ENCODE measurements at places on chromosomes 12 and 14.

DNA sequence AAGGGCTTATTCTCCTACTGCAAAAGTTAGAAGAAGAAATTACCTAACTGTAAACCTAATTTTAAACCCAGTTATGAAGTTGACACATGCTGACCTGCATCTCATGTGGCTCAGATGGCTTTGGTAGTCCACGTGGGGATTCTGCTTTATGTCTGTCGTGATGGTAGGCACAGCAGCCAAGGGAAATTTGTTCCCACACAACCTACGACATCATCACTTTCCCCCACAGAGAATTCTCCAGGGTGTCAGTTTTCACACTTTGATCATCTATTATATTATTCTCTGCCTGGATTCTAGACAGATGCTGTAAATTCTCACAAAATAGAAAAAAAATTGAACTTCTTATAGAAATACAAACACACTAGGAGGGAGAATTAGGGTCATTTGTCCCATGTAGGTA, 70.6 kb downstream of the PTHLH start:
- DNase-seq: no peak

DNA sequence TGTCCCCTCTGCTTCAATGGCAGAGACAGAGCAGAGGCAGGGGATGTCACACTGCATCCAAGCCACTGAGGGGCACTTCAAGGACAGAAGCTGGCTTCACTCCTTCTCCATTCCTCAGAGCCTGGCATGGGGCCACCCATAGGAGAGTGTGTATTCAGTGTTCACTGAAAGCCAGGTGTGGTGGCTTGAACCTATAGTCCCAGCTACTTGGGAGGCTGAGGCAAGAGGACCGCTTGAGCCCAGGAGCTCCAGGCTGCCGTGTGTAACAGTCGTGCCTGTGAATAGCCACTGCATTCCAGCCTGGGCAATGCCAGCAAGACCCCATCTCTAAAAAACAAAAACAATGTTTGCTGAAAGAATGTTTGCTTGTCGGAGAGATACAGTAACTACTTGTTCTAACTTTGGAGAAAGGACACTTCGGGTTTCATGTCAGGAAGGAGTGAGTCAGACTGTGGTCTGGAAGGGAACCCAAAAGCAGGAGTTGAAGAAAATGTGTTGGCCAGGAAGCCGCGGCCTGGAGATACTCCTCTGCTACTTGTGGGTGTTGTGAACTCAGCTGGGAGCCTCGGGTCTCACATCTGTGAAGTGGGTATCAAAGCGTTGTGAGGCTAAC, 43.4 kb downstream of the ELK3 start:
- DNase-seq: peak; percentile 67

DNA sequence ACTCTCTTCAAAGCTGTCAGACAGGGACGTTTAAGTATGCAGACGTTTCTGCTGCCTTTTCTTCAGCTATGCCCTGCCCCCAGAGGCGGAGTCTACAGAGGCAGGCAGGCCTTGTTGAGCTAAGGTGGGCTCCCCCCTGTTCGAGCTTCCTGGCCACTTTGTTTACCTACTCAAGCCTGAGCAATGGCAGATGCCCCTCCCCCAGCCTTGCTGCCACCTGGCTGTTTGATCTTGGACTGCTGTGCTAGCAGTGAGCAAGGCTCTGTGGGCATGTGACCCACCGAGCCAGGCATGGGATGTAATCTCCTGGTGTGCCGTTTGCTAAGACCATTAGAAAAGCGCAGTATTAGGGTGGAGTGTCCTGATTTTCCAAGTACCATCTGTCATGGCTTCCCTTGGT, 900.4 kb upstream of the MDGA2 start:
- DNase-seq: no peak

DNA sequence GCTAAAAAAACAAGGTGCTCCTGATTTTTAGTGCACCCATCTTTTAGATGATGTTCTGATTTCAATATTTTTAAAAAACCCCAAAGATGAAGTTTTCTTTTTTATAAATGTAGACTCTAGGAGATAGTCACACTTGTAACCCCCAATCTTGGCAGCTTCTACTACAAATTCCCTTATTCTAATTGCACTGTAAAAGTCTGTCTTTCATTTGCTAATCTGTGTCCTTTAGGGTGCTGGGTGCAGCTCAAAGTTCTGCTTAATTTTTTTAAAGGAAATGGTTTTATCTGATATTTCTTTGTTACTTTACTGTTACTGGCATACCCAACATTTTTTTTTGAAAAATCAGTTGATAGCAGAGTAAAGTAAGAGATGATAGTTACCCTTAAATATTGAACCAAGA, 172.0 kb downstream of the TRHDE start:
- no peak for DNase-seq

- no peak for DNase-seq
Measured at GRCh38 chr14:37035401-37035800, 137.0 kb downstream of the SLC25A21 start.

GRCh38 chr14:36976571-36977023, 195.8 kb downstream of the SLC25A21 start:
- DNase-seq: no peak

DNA sequence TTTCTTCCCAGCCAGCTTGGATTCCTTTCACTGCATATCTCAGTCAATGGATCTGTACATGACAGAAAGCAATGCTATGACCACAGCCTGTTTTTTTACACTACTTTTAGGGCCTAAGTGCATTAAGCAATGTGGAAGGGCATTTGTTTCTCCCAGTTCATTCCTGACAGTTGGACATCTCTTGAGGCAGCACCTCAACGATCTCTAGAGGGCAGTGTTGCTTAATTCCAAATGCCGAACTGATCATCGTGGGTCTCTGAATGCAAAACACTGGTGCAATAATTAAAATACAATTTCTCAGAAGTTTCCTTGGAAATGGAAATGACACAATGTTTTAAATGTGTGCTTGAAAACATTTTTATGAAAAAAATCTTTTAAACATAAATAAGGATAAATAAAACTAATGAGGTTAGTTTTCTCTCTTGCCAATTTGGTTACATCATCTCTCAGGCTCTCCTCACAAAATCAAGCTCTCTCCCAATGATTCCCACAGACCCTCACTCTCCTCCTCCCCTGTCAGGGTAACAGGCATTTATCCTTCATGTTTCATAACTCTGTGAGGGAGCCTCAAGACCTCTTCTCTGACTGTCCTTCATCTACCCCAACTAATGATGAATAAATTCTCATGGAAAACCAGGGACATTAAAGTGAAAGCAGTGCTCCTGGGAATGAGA, 192.4 kb upstream of the SLC16A7 start:
- peak; percentile 68 for DNase-seq

GRCh38 chr14:42750771-42751170, 1144.1 kb downstream of the LRFN5 start:
- no peak for DNase-seq

DNA sequence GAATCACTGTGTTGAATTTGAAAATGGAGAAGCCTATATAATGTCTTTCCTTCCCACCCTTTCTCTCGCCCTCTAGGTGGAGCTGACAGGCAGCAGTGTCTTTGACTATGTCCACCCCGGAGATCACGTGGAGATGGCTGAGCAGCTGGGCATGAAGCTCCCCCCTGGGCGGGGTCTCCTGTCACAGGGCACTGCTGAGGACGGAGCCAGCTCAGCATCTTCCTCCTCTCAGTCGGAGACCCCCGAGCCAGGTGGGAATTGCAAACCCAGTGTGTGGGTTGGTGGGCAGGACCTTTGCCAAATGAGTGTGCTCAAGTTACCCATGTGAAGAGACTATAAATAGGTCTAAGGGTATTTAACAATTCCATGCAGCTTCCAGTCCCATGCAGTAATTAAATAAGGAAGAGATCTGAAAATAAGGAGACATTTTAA, 274.7 kb downstream of the EGLN3 start:
- DNase-seq: peak; percentile 4

- no peak for DNase-seq
Measured at GRCh38 chr12:3661028-3661427, 91.9 kb downstream of the CRACR2A start.

GRCh38 chr14:80109055-80109454, 102.2 kb downstream of the DIO2 start:
- no peak for DNase-seq

GRCh38 chr12:68865399-68866164, 57.6 kb downstream of the MDM2 start:
- DNase-seq: no peak

DNA sequence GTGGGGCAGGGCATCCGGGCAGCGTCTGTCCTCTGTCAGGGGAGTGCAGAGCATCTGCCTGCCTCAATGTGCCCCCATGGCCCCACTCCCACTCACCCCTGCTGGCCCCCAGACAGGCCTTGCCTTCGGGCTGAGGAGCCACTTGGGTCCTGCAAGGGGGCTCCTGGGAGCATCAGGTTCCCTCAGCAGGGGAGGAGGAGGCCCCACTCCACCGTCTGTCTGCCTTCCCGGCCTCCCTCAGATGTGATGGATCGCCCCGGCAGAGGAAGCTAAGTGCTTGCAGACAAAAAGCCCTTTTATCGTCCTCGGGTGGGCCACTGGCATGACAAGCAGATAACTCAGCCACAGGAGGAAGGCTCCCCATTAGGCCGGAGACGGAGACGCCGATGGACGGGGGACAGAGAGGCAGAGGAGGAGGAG, 35.1 kb downstream of the NCOR2 start:
- no peak for DNase-seq

GRCh38 chr14:64708148-64709004, 4.2 kb downstream of the PLEKHG3 start:
- DNase-seq: peak; percentile 85

DNA sequence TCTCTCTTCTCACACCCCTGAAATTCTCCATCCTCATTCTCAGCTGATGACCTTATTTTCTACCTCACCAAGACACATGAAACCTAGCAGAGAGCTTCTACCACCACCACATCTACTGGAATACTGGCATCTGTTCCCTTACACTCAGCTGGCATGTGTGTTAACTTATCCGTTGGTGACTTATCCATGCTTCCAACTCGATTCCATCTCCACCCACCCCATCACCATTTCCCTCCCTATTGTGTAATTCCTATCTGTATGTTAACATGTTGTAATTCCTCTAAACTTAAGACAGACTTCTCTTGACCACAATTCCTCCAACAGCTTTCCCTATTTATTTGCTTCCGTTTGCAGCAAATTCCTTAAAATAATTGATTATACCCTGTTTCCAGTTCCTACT, 15.4 kb downstream of the C1S start:
- DNase-seq: no peak

- DNase-seq: peak; percentile 6
Measured at GRCh38 chr12:107736914-107737313, 24.0 kb downstream of the PRDM4 start.

- DNase-seq: peak; percentile 3
Measured at GRCh38 chr14:58027904-58028303, 124.1 kb downstream of the ARMH4 start.

DNA sequence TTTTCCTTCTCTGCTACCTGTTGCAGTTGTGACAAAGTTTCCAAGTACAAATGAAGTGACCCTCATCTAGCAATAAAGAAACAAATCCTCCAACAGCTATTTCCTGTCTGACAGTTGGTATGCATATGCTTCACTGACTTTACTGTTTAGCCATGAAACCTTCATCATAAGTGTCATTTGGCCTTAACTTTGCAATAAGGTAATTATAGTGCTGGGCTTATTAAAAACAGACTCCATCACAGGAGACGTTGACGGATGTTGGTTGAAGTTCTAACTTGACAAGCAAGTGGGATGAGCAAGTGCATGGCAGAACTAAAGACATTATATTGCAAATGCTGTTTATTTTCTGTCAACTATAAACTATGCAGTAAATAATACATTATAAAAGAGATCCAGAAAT, 425.2 kb downstream of the RPS29 start:
- DNase-seq: no peak

DNA sequence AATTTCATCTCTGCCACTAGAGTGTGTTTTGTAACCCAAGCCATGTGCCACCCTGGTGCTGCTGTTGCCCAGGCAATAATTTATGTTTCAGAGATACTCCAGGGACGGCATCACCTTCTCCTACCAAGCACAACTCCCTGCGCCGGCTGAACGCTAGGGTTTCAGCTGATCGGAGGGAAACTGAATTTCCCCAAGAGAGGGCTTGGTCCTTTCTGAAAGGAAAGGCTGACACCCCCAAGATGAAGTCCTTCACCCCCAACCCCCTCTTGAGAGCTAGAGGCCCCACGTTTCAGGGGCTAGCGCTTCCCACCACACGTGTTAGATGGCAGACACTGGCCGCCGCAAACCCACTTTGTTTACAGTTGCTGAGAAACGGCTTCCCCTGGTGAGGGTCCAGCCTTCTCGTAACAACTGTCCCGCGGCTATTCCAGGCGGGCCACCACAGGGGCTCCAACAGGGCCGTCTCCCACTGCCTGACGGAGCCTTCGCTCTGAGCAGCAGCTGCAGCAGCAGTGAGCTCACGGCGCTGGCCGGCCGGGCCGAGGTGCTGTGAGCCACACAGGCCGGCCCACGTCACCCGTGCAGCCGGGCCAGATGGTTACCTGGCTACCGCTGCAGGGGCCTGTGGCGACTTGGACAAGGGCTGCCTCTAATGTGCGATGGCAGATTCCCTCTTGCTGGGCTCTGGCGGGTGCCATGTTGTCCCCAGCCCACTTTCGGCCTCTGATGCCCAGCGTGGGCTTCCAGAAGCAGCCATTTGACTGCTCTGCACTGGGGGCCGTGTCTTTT, 66.4 kb downstream of the TESC start:
- DNase-seq: no peak

GRCh38 chr14:101508196-101508947, 52.9 kb upstream of the DIO3 start:
- no peak for DNase-seq

DNA sequence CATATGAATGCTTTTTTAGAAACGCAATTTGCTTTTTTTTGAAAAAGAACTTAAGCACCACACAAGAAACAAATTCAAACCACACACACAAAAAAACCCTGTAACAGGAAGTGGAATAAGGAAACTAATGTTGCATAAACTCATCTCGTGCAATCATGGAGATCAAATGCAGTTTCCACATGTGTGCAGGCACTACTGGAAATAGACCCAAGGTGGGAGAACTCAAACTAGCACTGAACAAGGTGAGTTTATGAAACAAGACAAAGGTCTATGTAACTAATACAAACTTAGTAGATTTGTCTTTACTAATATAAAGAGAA, 17.5 kb downstream of the NIN start:
- DNase-seq: peak; percentile 88

GRCh38 chr12:88258396-88258795, 116.3 kb downstream of the TMTC3 start:
- no peak for DNase-seq

DNA sequence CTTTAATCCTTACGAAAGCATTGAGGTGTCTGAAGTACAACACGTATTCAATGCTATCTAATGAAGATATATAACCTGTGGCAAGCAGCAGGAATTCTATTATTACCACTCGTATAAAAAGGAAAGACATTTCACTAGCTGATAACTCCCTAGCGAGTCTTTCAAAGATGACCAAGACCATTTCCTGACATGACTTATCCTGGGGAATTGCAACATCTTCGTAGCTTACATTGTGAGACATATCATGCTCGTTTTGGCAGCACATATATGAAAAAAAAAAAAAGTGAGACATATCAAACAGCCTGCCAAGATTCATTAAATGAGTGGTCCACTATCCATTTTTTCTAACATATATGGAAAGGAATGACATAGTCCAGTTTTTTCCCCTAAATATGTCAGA, 337.0 kb downstream of the FSCB start:
- no peak for DNase-seq

DNA sequence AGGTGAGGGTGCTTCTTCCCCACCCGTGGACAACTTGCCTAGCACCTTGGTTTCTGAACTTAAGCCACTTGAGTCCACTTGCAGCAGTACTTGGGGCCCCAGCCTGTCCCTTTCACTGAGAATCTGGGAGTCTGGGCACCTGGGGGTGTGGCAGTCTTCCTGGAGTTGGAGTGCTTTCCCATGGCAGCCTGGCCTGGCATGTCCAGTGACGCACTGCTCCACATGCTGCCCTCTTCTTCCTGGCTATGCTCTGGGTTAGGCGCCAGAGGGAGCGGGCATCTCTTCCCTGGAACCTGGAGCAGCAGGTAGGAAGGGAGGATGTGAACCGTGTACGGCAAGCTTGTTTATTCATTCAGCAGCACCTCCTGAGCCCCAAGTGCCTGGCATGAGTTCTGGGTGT, 76.4 kb downstream of the PAPOLA start:
- DNase-seq: no peak

Measured in suppressor macrophage (primary cell).